H9 (cell line): ENCODE measurements at places on chromosomes 5 and 9.
A peak's percentile ranks its signal among the peaks of the same experiment; 100 is the strongest.

DNA sequence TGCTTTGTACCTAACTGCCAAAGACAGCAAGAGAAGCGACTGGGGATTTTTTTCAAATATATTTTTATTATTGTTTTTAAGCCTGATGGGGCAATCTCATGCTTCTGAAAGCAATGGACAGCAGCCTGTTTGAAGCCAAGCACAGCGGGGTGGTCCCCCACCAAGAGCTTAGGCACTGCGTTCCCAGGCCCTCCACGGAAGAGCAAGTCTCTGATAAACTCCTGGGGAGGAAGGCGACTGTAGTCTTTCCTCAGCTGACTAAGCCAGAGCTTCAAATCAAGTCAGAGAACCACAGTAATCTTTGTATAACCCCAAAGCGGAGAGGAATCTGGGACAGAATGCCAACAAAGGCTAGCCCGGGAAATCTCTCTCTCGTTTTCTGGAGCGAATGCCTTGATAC is 54.4 kb downstream of the ARSB start:
- DNase-seq, result no peak

DNA sequence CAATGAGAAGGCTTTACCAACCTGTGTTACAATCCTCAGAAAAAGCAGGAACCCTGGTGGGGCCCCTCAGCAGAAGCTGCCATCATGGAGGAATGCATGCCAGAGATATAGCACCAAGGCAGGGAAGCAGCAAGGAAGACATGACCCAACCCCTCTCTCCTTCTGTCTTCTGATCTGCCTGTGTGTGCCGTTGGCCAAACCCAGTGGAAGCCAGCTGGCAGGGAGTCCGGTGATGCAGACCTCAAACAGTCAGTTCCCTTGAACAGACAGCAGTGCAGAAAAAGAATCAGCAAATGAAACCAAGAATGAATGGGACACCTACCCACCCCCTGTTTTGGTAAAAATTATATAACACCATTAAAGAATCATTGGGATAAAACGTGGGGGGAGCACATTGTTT is 234.2 kb downstream of the ZNF608 start:
- no peak for DNase-seq

GRCh38 chr9:30944741-30945280 is 1439.6 kb upstream of the ACO1 start:
- DNase-seq, result no peak

GRCh38 chr9:19310246-19310645 is 69.8 kb downstream of the RPS6 start:
- DNase-seq, result no peak

DNA sequence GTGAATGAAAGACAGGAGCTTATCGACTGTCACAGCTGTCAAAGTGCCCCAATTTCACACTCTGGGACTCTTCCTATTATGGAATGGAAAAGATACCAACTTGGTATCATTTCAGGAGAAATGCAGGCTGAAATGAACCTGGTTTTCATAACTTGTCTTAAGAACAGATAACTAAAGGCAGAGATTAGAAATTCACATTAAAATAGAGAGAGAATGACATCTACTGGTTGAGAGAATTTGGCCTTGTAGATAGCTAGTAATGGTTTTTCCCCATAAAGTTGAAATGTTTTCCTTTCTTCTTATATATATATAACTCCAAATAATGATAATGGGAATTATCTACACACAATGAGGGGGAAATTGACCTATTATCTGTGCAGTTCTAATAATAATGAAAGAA is 600.2 kb upstream of the CCNG1 start:
- no peak for DNase-seq

- DNase-seq, result no peak
These were observed 116.5 kb downstream of the DOCK8 start for GRCh38 chr9:331197-331596.

GRCh38 chr5:14572836-14573235 is 8.8 kb upstream of the OTULINL start:
- no peak for DNase-seq

DNA sequence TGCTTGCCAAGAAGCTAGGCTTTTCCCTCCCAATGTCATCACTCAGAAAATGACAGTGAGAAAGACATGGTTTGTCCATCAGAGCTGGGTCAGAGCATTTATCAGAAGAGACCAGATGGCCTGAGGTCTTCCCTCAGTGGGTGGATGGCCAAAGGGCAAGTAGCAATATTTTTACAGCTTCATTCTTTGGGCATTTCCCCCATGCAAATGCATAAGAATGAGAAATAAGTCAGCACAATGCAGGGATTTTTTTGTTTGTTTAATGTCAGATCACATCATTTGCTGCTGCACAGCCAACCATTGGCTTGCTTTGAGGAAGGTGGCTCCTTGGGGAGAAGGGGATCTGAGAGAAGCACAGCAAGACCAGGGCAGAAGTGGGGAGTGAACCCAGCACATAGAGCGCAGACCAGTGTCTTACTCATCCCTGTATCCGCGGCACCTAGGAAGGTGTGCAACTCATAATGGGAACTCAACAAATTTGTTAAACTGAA is 209.6 kb downstream of the SEMA6A start:
- DNase-seq, result no peak

DNA sequence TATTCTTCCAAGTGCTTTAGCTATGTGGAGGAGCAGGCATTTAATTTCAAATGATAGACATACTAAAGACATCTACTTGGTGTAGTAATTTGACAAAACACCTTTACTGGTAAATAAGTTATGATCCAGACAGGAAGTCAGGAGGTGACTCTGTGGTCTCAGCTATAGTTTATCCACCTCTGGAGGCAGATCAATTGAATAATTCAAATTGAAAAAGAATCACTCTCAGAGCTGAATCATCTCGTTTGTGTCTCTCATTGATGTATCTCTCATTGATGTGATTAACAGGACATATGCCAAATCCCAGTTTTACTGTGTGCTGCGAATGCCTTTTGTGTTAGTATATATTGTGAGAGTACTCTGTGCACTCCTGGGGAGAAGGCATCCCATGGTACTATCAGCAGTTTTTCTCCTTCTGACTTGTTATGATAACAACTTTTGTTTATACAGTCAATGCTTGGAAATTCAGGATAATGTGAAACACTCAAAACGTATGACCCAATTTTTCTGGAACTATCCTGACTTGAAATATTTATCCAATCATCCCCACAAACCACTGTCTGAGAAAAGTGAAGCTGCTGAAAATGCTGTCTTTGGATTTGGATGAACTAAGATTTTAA is 48.5 kb upstream of the DAB2 start:
- no peak for DNase-seq

DNA sequence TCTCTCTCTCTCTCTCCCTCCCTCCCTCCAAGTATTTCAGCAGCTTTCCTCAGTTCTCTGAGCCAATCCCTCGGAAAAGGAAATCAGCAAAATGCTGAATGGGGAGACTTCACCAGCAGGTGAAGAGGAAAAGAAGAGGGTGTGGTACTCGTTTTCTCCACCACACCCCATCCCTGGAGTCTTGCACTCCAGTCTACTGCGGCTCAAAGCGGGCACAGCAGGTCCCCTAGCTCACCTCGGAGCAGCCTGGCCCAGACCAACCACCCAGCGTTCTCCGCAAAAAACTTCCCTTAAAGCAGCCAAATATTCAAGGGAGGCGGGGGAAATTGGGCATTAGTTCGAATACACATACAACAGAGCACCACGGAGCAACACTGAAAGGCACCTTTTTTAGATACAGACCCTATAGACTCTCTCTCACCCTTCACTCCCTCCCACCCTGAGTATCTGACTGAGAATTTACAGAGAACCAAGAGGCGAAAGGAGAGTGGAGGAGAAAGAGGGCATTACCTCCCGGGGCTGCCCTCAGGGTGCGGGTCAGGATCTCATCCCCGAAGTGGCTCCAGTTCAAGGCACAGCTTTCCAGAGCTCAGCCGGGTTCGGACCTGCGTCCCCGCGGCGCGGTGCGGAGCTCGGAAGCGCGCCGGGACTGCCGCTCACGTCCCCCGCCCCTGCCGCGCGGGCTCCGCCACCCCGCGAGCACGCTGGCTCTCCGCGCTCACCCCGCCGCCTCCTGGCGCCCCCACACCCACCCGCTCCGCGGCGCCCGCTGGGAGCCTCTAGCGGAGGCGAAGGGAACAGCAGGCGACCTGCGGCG is 1638.5 kb upstream of the C9orf72 start:
- DNase-seq, result peak; percentile 69

DNA sequence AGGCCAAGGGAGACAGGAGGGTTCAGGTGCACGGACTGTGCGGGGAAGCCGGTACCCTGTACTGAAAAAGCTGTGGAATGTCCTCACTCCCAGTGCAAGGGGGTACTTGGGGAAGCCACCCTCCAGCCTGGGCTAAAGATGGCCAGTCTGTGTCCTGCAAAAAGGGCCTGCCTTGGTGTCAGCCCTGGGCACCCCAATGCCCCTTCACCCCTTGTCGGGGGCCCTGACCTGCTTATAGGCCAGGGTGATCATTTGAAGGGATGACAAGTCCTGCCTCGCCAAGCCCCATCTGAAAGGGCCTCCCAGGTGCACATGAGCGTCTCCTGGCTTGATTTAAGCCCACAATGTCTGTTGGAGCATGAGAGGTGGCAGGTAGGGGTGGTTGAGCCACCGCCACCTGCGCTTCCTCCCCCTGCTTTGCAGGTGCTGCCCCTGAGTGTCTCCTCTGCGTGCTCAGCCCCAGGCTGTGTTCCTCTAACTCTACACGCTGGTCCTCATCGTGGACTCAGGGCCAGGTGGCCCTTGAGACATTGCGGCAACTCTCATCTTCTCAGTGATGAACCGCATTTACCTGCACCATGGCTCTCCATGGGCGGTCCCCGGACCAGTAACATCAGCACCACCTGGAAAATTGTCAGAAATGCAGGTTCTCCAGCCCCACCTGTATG is 97.0 kb downstream of the ANKRD33B start:
- DNase-seq, result peak; percentile 14

GRCh38 chr5:96880444-96881164 is 4.3 kb downstream of the ERAP2 start:
- DNase-seq, result no peak

- DNase-seq, result no peak
These were observed 402.4 kb upstream of the GRAMD2B start for GRCh38 chr5:126020770-126021169.

GRCh38 chr5:10792336-10792735 is 31.3 kb upstream of the DAP start:
- DNase-seq, result no peak

- DNase-seq, result peak; percentile 97
These were observed at the start of gene SH3RF2 for GRCh38 chr5:145936401-145937131. Gene SH3RF2, plus strand, starts transcription at chr5:145936578. Its CDS starts 1,351 bp downstream, at chr5:145937929.

- DNase-seq, result no peak
These were observed 88.3 kb downstream of the RAPGEF1 start for GRCh38 chr9:131651599-131651998.

DNA sequence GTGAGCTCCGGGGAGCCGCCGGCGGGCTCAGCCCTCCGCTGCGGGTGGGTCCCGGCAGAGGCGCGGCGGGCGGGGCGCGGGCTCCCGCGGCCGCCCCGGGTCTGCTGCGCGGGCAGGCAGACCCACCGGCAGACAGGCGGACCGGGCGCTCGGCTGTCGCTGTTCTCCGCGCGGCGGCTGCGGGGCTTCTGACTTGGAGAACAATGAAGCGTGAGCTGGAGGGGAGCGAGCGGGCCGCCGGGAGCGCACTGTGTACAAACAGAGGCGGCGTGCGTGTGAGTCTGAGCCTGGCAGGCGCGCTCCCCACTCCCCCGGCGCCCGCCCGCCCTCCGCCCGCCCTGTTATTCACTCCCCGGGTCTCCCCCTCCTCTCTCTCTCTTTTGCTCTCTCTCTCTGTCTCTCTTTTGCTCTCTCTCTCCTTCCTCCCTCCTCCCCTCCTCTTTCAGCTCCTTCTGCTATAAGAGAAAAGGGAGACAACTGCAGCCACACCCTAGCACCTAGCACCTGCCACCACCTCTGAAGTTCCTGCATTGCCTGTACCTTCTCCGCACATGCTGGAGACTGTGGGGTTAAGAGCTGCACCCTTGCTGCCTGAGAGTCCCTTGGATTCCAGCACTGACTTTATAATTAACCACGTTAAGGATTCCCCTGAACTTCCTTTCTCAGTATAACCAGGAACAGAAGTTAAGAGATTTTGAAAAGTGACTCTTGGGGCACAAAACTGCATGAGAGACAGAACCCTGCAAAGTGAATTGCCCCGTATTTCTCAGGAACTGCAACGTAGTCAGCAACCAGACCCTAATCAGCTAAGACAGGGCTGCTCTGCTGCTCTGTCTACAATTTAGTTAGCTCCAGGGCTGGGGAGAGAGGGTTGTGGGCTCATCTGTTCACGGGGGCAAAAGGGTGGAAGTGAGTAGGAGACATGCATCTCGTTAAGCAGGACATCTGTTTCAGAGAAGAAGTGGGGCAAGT is at the start of gene EDIL3:
Gene EDIL3, minus strand, starts transcription at position 277 of the 972 bp plus-strand sequence. CDS start 506 bp downstream, outside the sequence.
- DNase-seq, result peak; percentile 71

DNA sequence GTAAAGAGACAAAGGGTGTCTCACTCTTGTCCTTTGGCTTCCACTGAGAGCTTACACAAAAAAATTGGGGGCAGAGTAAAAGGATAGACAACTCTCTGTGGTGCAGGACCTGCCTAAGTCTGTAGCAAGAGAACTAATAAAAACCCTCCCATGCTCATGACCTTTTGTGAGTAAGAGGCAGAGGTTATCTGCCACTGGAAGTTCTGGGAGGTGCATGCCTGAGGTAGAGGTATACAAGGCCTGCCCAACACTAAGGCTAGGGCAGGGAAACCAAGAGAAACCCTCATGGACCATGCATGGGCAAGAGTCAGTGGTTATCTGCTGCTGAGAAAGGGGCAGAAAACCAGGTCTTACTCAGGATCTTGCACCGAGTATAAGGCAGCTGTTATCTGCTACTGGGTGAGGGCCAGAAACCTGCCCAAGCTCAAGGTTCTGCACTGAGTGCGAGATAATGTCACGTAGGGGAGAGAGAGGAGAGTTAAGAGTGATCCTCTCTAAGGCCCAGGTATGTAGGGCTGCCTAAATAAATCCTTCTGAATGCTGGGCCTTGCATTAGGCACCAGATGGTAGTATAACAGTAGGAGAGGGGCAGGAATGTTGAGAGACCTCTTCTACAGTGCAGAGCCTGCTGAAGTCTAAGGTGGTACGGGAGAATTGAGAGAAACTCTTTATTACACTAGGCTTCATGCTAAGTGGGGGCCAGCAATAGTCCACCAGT is 143.4 kb downstream of the MACROH2A1 start:
- DNase-seq, result peak; percentile 20

- DNase-seq, result peak; percentile 60
These were observed 1.5 kb upstream of the TOR1B start for GRCh38 chr9:129801504-129801903.

GRCh38 chr9:128405780-128406171 is 14.9 kb upstream of the CERCAM start:
- no peak for DNase-seq

DNA sequence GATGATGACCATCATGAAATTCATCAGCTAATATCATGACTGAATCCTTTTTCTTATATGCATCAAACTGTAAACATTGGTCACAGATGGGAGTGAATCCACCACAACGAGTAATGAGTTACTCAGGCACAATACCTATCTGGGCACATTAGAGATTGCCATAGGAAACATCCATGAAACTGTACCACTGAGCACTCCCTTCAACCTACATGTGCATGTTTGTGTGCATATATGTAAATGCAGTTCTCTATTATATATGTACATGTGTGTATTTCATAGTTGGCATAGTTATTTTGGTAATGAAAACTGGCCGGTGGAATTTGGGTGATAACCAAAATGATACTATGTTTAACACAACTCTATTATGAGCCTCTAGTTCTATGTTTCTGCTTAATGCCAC is 387.3 kb upstream of the ARRDC3 start:
- no peak for DNase-seq

- no peak for DNase-seq
These were observed 890.5 kb upstream of the CTNND2 start for GRCh38 chr5:12794476-12795332.

GRCh38 chr9:127742435-127743088 is 7.5 kb upstream of the TOR2A start:
- DNase-seq, result peak; percentile 98

GRCh38 chr5:15993334-15993733 is 186.3 kb downstream of the MARCHF11 start:
- DNase-seq, result no peak
